Activated T-cell treated with anti-CD3 and anti-CD28 coated beads for 24 hours (primary cell): ENCODE measurements at places on chromosomes 3 and 15.

GRCh38 chr3:48364840-48365239 is 7.2 kb upstream of the FBXW12 start:
- DNase-seq = no peak

- DNase-seq = no peak
Observed at GRCh38 chr15:52287114-52287513, 8.5 kb downstream of the MYO5C start.

DNA sequence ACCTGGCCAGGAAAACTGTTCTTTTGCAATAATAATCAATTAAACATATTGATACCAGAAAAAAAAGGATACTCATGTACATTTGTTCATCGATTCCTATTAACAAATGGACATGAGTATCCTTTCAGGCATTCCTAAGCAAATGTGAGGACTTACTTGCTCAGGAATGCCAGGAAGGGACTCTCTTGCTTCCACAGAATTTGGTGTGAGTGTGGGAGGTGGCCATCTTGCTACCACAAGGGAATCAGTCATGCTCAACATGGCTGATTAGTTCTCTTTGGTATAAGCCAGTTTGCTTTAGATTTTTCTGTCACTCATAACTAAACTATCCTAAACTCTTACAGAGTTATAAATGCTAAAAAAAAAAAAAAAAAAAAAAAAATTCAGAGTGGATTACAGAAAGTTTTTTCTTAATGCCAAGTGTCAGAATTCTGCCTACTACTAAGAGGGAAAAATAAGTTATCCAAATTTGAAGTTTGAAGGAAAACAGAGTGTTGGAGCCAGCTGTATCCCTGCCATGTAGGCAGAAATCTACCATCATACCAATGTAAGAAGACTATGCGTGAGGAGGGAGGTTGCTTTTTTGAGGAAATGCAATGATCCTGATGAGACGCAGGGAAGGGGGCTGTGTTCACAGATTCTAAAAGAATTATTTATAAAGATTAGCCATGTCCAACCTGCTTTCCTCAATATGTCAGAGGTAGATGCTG is 98.7 kb downstream of the PLD1 start:
- DNase-seq = no peak

- DNase-seq = no peak
Observed at GRCh38 chr15:27850050-27850449, 249.1 kb downstream of the OCA2 start.

GRCh38 chr15:65342493-65342892 is 35.3 kb downstream of the IGDCC3 start:
- DNase-seq = no peak

GRCh38 chr3:44554626-44555592 is at the start of gene ZKSCAN7:
ZKSCAN7 (plus strand) TSS chr3:44555193; CDS start chr3:44557048, 1,855 bp downstream.
- peak; percentile 36 for DNase-seq
